ENCODE measurements at places on chromosomes 2 and 18.

DNA sequence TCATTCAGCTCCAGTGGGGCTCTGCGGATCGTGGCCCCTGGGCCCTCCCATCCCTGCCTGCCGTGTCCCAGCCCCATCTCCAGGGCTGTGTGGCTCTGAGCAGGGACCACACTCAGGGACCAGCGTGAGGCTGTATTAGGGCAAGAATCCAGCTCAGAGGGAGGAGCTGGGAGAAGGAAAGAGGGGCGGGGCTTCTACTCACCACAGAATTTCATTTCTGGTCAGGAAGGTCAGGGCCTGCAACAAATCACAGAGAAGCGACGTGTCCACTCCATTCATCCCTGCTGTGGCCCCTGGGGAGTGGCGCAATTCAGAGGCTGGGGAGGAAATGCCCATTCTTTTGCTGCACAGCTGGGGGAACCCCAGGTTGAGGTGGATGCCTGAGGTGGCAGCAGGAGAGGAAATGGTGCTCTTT is 828 bp downstream of the CIB4 start:
- no peak for DNase-seq

GRCh38 chr2:53755121-53755520 is 12.5 kb upstream of the CHAC2 start:
- DNase-seq: no peak

GRCh38 chr18:11665146-11665545 is 23.9 kb upstream of the GNAL start:
- no peak for DNase-seq

DNA sequence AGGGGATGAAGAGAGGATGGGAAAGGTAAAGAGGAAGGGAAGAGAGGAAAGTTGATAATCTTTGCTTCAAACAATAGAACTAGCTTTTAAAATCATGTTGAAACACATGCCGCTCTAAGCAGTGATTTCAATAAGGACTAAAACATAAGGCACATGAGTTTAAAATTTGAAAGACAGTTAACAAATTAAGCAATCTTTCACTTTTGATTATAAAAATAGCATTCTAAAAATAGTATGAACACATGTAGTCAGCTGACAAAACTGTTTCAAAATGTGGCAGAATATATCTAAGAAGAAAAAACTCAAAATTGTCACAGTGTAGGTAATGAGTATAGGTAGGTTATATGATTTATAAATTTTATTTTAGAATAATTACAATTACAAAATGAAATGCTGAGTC is 25.3 kb downstream of the PSME4 start:
- DNase-seq: no peak

DNA sequence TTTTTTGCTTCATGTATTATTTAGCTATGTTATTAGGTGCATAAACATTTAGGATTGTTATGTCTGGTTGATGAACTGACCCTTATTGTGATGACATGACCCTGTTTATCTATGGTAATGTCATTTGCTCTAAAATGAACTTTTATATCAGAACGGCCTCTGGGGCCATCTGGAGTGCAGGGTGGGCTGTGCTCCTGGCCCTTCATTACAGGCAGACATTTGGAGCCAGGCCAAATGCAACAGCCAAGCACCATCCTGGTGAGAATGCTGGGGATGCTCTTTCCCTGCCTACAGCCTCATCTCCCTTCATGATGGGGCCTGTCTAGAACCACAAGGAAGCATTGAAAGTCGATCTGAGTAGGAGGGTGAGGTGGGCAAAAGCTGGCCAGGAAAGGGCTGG is 38.0 kb downstream of the HJURP start:
- DNase-seq: no peak

GRCh38 chr2:237702441-237703391 is 75.3 kb downstream of the LRRFIP1 start:
- DNase-seq: no peak

DNA sequence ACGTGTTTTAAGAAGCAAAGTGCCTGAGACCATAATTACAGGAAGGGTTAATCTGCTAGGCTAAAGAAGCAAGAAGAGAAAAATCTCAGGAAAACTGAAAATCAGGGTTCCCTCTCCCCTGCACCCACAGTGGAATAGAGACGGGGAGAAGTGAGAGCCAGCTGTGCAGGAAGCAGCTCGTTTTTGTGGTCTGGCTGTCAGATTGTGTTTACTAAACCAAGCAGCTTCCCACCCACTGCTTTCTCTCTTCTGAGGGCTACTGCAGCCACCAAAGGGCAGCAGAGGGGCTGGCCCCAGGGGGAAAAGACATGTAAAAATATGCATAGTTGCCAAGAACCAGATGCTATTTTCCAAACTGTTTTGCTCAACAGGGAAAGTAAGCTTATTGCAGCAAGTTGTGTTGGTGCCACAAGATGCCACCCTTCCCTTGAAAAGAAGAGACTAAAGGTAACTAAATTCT is 72.6 kb upstream of the THUMPD2 start:
- no peak for DNase-seq

GRCh38 chr18:77749089-77749488 is 499.4 kb downstream of the GALR1 start:
- DNase-seq: no peak

GRCh38 chr18:23735021-23735464 is 45.8 kb downstream of the LAMA3 start:
- DNase-seq: no peak

- DNase-seq: no peak
Observed at GRCh38 chr2:134491771-134492441, 226.9 kb downstream of the TMEM163 start.

DNA sequence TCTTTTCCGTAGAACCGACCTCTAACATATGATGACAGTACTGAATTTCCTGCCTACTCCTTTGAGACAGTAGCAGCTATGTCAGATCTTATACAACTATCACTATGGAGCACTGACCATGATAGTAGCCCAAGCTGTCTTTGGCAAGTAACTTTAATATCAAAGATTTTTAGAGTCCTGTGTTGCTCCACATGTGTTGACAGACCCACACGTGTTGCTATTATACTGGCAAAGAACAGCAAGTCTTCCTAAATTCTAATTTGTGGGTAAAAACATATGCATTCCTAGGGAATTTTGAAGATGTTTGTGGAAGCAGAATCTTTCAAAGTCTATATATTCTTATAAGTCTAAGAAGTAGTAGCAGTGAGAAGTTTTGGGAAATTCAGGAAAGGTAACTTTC is 245.5 kb upstream of the HNMT start:
- no peak for DNase-seq

- no peak for DNase-seq
Observed at GRCh38 chr2:86019121-86019520, 86.6 kb downstream of the POLR1A start.

- no peak for DNase-seq
Observed at GRCh38 chr2:235665661-235666212, 171.9 kb downstream of the AGAP1 start.
